ENCODE measurements at places on chromosomes 6 and 20.

GRCh38 chr6:107957308-107957908, 600 bp downstream of the SEC63 start:
- DNase-seq, result peak; percentile 69

DNA sequence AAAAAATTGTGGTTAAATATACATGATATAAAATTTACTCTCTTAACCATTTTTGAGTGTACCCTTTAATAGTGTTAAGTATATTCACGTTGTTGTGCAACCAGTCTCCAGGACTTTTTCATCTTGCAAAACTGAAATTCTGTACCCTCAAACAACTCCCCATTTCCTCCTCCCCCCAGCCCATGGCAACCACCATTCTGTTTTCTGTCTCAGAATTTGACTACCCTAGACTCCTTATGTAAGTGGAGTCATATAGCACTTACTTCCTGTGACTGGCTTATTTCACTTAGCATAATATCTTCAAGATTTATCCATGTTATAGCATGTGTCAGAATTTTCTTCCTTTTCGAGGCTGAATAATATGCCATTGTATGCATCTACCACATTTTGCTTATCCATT, 5.1 kb downstream of the VPS16 start:
- DNase-seq, result peak; percentile 35

- DNase-seq, result no peak
Measured at GRCh38 chr6:157994125-157994795, 12.6 kb downstream of the SYNJ2 start.

DNA sequence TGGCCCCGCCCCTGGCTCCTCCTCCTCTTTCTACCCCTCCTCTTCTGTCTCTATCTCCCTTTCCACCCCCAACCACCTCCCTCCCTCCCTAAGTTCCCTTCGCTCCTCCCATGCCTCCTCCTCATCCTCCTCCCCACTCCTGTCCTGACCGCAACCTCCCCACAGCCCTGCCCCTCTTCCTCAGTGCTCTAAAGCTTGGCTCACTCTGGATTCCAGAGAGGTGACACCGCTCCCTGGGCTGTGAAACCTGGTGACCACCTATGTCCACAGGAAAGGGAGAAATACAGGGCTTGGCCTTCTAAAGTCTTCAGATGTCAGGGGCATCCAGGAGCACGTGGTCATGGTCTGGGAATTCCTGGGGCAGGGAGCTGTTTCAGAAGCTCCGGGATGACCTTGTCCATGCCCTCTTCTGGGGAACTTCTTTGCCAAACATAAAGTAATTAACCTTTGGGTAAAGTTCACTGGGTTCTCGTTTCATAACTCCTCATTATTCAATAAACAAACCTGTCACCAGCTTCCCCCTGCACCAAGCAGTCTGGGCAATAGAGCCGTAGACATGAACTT, 345 bp upstream of the CST5 start:
- no peak for DNase-seq

DNA sequence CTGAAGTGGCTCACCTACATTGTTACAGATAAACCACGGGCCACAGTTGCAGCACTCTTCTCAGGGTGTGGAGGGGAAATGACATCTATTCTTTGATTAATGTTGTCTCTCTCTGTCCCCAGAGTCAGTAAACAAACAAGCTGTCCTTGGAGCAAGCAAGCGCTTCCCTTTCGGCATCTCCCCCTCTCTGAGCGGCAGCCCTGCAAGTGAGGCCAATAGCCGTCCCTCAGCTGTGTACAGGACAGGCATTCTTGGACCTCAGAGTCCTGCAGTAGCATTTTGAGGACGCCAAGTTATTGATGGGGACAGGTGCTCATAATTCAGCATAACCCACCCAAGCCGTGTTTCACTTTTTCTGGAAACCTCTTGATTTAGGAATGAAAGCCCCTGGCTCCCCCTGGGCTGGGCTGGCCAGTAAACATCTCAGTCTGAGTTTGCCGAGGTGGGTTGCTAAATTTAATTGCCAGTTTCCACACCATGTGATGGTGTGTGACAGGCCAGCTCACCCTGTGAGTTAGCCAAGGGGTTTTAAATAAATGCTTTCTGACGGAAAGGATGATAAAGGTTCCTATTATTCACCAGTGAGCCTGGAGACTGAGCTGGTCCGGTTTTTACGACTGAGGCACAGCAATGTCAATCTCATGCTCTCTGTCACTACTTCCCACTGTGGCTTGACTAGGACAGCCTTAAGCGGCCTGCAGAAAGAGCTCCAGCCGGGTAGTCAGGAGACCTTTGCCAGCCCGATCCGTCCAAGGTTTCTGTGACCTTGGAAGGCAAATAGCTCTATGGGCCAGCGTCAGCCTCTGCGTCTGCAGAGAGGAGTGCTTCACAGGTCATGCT, 214.8 kb upstream of the RREB1 start:
- DNase-seq, result no peak

- DNase-seq, result no peak
Measured at GRCh38 chr6:110693994-110694393, 121.3 kb downstream of the CDK19 start.

DNA sequence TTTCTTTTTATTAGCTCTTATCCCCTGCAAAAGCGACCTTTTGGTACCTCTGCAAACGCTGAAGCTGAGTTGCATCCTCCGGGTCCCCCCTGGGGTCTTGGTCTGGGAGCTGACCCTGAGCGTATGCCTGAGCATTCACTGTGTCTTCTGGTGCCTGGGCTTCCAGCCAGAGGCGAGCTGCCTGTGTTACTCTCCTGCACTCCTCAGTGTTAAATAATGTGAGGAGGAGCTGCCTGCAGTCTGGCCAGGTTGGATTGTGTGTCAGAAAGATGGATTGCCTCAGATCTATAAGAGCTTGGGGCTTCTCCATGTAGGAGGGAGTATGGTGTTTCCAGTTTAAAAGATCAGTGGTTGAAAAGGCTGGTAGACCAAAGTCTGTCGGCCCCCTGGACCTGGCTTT, 8.7 kb upstream of the GMPR start:
- no peak for DNase-seq

Measured in Kasumi-1 (cell line).